Immature natural killer cell (primary cell): ENCODE measurements at places on chromosomes 4 and X.

DNA sequence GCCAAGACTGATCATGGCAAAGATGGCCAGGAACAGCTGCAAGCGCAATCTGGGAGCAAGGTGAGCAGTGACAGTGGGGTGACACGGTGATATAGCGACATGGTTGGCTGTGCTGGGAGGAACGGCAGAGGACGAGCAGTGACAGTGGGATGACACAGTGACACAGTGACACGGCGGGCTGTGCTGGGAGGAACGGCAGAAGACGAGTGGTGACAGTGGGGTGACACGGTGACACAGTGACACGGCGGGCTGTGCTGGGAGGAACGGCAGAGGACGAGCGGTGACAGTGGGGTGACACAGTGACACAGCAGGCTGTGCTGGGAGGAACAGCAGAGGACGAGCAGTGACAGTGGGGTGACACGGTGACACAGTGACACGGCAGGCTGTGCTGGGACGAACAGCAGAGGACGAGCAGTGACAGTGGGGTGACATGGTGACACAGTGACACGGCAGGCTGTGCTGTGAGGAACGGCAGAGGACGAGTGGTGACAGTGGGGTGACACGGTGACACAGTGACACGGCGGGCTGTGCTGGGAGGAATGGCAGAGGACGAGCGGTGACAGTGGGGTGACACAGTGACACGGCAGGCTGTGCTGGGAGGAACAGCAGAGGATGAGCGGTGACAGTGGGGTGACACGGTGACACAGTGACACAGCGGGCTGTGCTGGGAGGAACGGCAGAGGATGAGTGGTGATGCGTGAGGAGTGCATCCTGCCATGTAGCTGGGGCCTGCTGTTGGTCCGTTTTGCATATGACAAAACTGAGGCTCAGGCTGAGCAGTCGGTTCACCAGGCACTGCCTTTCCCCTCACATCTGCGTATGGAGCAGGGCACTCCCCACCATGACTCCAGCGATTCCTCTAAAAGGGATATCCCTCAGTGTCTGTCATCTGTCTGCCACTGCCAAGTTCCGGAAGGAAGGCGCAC, 36.0 kb upstream of the MXD4 start:
- no peak for DNase-seq

GRCh38 chr4:2932951-2933565, 30.1 kb downstream of the NOP14 start:
- DNase-seq: no peak

- no peak for DNase-seq
Measured at GRCh38 chrX:22026731-22027130, 5.4 kb upstream of the PHEX start.

GRCh38 chr4:3898098-3898497, 131.9 kb downstream of the ADRA2C start:
- no peak for DNase-seq

GRCh38 chrX:94831364-94831763, 1157.4 kb downstream of the FAM133A start:
- no peak for DNase-seq

DNA sequence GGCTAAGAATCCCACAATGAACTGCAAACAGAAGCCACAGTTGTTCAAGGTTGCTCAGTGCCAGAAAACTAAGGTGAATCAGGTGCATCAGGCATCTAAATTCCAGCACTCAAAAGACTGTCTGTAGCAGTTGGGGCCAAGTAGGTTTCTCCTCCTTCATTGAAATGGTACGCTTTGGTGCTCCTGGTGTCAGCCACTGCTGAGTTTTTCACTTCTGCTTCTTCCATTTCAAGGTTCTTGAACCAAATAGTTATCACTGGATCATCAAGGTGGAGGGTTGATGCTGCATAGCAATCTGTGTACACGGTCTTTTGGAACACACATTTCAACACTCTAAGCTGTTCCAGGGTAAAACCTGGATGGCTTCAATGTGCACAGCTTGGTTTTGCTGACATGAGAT, 74.4 kb downstream of the TMA16 start:
- no peak for DNase-seq

DNA sequence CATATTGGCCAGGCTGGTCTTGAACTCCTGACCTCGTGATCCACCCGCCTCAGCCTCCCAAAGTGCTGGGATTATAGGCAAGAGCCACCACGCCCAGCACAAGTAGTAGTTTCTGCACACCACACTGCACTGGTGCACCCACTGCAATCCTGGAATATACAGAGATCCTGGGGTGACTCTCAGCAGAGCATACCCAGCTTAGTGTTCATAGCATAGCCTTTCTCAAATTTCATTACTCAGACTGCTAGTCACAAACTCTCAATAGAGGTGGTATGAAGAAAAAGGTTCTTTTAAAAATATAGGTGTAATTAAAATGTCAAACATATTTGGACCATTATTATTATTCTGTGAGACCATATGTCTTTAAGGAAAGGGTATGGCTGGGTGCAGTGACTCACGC, 6.2 kb upstream of the ARHGAP10 start:
- DNase-seq: no peak
